Stimulated activated CD8-positive, alpha-beta memory T cell treated with anti-CD3 and anti-CD28 coated beads, Interleukin-15, amount 100 ng/mL, for 1 hour (primary cell): ENCODE measurements at places on chromosomes 5 and 9.
A peak's percentile ranks its signal among the peaks of the same experiment; 100 is the strongest.

- DNase-seq = no peak
Observed at GRCh38 chr9:128986671-128987070, 39.2 kb downstream of the NUP188 start.

- no peak for DNase-seq
Observed at GRCh38 chr5:179758955-179759354, 26.3 kb downstream of the MAML1 start.

GRCh38 chr5:139711067-139711905 is 63.1 kb downstream of the CXXC5 start:
- DNase-seq = peak; percentile 31

DNA sequence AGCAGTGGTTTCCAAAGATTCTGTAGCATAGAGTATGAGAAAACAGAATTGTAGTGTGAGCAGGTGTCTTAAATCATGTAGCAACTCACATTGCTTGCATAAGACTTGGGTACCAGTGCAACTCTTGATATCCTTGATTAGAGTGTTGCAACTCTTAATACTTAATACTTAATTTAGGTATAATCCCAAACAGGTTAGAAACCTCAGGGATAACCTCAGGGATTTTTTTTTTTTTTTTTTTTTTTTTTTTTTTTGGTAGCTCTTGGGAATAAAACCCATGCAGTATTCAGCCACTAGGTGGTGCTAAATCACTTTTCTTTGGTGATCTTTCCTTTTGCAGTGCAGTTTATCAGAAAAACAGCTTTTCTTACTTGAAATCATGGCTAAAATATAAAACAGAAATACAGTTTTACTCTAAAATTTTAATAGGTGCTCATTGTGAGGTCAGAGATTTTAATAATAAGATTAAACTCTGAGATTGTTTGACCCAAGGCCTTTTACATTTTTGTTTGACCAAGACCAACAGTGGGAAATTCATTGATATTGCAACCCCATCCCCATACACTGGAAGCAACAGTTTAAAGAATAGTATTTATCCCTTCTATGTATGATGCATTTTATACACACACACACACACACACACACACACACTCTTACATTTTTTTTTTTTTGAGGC is 55.3 kb downstream of the ERAP1 start:
- no peak for DNase-seq

GRCh38 chr5:10653043-10653442 is 89.2 kb downstream of the ANKRD33B start:
- no peak for DNase-seq
